ENCODE measurements at places on chromosomes 12 and 14.
A peak's percentile ranks its signal among the peaks of the same experiment; 100 is the strongest.

DNA sequence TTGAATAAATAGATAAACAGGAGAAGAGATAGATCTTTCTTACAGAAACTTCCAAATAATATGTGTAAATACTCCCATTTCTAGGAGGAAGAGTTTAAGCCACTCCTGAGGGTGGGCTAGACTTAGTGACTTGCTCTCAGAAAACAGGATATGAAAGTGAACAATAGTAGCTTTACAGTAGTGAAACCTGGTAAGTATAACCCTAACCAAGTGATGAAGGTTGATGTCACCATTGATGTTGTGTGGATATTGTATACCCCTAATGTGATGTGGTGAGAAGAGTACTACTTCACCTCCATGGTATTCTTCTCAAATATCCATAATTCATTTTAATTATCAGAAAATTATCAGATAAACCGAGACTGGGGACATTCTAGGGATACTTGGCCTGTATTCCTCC lies 20.9 kb downstream of the AKAP6 start:
- no peak for DNase-seq

DNA sequence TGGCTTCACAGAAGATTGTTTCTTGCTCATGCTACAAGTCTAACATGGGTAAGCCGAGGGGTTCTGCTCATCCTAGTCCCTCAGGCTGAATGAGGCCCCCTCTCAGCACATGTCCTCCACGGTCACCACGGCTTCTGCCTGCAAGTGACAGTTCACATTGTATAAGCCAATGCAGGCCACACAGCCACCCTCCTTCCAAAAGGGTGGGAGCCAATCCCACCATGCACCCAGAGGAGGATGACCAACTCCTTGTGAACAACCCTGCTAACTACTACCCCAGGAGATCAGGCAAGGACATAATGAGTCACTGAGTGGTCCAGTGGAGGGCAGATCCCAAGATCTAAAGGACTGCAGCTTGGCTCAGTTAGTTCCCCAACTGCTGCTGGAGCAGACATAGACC lies 6.1 kb downstream of the SPRING1 start:
- DNase-seq, result no peak

GRCh38 chr12:112381406-112381882 lies 787 bp downstream of the HECTD4 start:
- peak; percentile 41 for DNase-seq

GRCh38 chr14:67268426-67269150 lies 27.4 kb downstream of the PALS1 start:
- DNase-seq, result no peak

DNA sequence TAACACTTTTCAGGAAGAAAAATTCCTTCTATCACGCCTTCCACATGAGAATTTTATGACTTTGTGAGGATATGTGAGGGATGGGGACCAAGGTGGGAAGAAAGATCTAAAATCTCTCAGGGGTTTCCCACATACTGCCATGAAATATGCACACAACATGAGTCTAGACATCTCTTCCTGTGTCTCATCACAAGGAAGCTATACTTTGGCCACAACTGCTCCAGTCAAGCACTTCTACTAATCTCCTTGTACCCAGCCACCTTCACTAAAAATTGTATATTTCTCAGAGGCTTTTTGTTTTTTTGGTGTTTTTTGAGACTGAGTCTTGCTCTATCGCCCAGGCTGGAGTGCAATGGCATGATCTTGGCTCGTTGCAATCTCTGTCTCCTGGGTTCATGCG lies 3.2 kb downstream of the OSBPL8 start:
- no peak for DNase-seq
